Endothelial cell (in vitro differentiated cells): ENCODE measurements at places on chromosomes 13 and 19.

GRCh38 chr13:66781241-66781640, 448.9 kb downstream of the PCDH9 start:
- no peak for DNase-seq

- DNase-seq, result no peak
Observed at GRCh38 chr13:109545931-109546330, 240.5 kb downstream of the IRS2 start.

- no peak for DNase-seq
Observed at GRCh38 chr13:94305463-94305862, 174.0 kb downstream of the DCT start.

DNA sequence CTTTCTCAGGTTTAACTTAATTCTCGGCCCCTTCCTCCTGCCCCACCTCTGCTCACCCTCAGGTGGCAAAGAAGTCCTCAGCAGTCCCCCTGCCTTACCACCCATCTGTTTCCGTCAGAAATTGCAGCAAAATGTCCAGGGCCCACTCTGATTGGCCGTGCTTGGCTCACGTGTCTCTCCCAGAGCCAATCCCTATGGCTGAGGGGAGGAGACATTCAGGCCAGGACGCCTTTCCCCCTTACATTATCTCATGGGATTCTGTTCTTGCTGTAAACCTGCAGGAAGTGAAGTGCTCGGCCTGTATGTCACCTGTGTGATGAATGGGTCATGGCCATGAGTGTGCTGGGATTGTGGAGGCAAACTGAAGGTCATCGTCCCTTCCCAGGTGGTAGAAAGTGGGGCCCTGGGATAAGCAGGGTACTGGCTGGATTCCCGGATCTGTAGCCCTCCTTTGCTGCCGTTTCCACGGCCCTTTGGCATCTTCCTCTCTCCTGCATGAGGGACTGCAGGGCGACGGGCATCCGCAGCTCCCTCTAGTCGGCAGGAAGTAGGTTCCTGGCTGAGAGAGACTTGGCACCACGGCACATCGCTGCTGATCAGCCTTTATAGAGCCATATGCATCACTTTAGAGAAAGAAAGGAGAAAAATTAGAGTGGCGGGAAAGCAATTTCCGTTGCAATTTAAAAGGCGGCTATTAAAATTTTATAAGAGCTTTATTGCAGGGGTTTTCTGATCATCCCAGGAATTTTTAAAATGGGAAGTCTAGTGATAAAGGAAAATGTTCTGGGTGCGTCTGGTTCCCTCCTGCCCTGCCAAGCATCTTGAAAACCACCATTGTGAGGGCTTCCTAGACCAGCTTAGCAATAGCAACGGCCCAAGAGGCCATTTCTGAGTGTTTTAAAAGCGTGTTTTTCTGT, 118.2 kb downstream of the SIPA1L3 start:
- DNase-seq, result no peak

GRCh38 chr13:69970520-69970919, 137.1 kb upstream of the ATXN8OS start:
- no peak for DNase-seq

DNA sequence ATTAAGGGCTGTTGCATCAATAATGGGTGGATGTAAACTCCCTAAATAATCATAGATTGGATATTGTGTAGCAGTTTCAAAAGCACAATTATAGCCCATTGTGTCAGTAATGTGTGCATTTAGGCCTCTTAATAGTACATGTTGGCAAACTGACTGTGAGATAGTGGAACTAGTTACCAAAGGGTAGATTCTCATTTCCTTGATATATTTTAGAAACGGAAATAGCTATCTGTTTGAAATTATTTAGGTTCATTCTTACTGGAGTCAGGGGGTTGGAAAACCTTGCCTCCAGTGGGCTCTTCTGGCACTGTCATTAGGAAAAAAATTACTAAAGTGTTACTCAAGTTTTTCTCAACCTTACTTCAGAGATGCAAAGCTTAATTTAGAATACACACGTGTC, 1074.9 kb downstream of the PCDH17 start:
- DNase-seq, result no peak

GRCh38 chr19:44948763-44949374, 3.0 kb downstream of the APOC2 start:
- no peak for DNase-seq

DNA sequence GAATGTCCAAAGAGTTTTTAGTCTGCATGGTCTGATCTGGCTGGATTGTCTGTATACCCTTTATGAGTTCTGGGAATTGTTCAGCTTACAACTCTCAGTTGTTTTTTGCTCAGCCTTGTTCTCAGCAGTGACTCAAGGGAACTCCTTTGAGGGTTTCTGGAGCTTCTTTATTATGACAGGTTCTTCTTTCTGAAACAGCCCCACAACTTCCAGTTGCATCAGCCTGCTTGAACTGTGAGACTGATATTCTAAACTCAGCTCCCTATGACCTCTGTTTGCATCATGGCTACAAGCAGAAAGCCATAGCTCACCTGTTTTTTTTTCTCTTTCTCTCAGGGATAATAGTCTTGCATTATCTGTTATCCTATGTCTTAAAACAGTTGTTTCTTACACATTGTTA, 85.0 kb downstream of the TDRD3 start:
- DNase-seq, result no peak

DNA sequence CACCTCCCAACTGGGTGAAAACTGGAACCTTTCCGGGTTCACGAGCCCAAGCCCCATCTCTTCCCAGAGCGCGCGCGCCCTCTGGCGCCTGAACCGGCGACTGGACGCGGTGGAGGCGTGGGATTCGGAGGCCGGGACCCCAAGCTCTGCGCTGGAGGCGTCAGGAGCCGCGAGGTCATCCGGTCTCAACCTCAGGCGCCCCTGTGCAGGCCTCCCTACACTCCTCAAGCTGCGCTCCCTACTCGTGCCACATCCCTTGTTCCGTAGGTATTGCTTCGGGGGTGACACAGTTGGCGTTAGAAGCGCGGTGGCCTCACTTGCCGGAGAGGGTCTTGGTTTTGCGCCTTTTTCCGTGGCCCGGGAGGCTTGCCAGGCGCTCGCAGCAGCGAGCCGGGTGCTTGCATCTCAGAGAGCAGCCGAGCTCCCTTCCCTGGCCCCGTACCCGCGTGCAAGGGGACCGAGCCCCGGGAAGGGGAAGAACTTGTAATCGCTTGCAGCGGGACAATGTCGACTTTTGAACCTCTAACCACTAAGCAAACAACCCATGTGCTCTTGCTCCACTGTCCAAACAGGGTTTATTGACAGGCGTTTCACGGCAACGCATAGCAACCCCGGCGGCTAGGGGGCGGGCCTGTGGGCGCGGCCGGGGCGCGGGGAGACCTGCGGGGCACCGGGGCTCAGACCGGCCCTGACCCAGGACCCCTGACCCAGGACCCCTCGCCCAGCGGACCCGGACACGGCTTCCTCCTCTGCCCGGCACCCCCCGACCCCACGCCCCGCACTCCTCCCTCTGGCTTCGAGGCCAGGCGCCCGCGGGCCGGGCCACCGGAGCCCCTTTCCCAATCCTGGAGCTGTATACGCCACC, 8.5 kb downstream of the CDX2 start:
- peak; percentile 83 for DNase-seq

DNA sequence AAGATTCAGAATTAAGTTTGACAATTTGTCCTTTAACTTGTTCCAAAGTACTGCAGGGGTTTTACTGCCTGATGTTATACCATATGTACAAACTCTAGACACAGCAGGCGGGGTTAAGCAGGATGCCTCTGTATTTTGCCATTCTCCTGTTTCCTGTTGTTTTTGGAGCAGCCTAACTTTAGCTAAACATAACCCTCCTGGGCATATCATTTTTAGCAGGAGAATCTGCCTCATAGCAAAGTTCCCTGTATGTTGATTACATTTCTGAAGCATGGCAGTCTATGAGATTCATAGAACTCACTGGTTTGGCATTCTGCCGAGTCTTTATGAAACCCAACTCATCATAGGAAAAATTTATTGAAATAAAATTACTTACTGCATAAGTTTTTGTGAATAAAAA, 5.2 kb downstream of the LHFPL6 start:
- DNase-seq, result no peak

- no peak for DNase-seq
Observed at GRCh38 chr19:6318772-6319171, 14.6 kb downstream of the ACER1 start.

- no peak for DNase-seq
Observed at GRCh38 chr13:33644581-33645543, 173.1 kb upstream of the RFC3 start.

DNA sequence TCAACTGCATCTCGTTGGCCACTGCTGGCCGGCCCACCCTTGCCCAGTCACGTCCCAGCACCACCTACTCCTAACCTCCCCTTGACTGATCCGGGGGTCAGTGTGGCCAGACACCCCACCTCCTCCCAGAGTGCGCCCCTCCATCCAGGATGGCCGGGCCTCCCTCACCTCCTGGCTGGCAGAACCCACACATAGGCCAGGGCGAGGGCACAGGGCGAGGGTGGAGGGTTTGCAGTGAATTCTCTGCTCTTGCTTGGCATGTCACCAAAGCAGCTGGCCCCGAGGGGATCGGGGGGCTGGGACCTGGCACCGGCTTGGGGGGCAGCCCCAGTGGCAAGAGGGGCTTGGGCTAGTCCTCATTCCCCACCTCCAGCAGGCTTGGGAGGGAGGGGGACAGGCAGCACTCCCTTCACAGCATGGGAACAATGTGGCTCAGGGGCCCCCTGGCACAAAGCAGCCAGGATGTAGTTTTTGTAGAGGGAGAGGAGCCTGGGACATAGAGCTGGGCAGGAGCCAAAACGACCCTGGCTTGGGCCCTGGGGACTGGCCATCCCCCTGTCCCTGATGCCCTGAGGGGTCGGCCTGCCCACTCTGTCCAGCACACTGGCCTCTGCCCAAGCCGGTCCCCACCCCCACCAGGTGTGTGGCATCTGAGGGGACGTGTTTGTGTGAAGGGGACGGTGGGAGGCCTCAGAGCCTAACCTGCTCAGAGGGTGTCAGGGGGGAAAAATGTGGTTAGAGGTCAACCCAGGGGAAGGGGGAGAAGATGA, 28.5 kb upstream of the ASF1B start:
- DNase-seq, result no peak

GRCh38 chr19:18110609-18111232, 13.1 kb downstream of the MAST3 start:
- DNase-seq, result no peak

DNA sequence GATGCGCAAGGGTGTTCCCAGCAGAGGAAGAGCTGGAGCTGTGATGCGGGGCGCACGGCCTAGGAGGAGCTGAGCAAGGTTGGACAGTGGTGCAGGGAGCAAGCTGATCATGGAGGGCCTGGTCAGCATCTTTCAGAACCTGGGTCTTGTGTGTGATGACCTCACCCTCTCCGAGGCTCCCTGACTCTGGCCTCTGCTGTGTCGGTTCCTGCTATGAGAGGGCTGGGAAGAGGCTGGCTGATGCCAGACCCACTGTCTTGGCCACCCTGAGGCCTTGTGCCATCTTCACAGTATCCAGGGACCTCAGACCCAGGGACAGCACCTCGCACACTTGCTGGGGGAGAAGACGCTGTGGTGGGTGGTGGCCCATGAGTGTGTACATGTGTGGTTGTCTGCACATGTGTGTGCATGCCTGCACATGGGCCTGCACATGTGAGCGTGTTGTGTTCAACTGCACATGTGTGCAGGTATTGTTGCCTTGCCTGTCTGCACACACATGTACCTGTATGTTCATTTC, 16.5 kb upstream of the C13orf46 start:
- DNase-seq, result no peak

GRCh38 chr13:106329941-106330340, 205.5 kb downstream of the EFNB2 start:
- DNase-seq, result no peak

DNA sequence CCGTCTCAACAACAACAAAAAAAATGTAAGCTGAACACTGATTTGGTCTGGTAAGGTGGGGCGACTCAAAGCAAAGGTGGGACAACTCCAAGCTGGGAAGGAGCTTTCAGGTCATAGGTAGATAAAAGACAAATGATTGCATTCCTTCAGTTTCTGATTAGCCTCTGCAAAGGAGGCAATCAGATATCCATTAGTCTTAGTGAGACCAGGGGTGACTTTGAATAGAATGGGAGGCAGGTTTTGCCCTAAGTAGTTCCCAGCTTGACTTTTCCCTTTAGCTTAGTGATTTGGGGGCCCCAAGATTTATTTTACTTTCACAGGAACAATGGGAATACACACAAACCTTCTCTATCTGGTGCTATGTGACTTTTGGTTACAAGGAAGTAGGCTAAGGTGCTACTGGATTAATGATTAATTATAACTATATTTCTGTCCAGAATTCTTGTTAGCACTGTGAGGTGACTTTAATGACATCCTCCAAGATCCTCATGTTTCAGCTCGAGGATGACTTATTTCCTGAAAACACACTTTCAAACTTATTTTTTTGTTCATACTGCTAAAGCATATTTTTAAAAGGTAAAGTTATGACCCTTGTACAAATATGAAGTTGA, 10.6 kb upstream of the MTRF1 start:
- no peak for DNase-seq

DNA sequence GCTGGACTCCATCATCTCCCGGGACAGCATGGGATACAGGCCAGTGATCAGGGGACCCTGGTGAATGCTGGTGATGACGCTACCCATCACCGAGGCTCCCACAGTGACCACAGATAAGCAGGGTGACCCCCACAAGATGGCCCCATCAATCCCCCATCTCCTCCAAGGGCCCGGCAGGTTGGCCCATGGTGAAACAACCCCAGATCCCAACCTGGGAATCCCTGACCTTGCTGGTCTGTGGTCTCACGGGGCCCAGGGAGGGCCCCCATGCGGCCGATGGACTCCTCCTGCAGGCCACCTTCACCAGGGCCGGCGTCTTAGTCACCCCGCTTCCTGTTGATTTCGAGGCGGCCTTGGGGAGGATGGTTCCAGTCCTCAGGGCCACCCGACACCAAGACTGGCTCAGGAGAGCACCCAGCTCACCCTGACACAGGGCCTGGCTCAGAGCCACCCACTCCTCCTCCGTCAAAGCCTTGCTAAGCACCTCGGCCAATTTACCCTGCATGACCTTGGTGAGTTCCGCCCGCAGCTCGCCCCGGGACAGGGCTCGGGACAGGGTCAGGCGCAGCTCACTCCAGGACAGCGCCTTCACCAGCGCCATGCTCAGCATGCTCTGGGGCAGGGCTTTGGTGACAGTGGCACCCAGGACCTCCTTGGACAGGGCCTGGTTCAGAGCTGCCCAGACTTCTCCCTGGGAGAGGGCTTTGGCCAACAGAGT, 10.0 kb downstream of the IQCN start:
- DNase-seq, result no peak

GRCh38 chr13:46296921-46297320, 85.2 kb downstream of the LRRC63 start:
- no peak for DNase-seq

DNA sequence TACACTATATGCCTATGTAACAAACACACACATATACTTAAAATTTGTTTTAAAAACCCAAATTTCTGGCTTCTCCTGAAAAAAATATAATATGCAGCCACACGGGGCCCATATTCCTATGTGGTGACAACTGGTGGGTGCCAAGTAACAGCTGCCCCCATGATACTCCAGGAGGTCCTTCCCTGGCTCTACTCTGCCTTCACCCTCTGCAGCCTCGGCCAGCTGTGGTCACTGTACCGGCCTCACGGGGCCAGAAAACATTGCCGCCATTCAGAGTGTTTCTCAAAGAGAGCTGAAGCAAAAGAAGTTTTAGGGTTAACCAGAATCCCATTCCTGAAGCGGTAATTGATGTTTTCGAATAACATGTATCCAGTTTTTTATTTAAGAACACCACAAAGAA, 32.6 kb upstream of the POP4 start:
- no peak for DNase-seq
